ENCODE measurements at places on chromosomes 3 and 15. TPM values are rescaled to one million over a fixed set of nuclear protein-coding genes. Genes with fewer than 3 reads are reported as not detected.
A peak's percentile ranks its signal among the peaks of the same experiment; 100 is the strongest.

The HRH1 gene
- not detected for polyA plus RNA-seq

The SKOR1 gene
- not detected for polyA plus RNA-seq

The PLXNA1 gene
- polyA plus RNA-seq, result 0.27 TPM

The PXK gene
- polyA plus RNA-seq, result 26.3 TPM

The WDR49 gene
- polyA plus RNA-seq, result not detected

The GOLGA6B gene
- not detected for polyA plus RNA-seq

The KBTBD13 gene
- polyA plus RNA-seq, result not detected

The FYCO1 gene
- 0.95 TPM for polyA plus RNA-seq

The FMN1 gene
- not detected for polyA plus RNA-seq

DNA sequence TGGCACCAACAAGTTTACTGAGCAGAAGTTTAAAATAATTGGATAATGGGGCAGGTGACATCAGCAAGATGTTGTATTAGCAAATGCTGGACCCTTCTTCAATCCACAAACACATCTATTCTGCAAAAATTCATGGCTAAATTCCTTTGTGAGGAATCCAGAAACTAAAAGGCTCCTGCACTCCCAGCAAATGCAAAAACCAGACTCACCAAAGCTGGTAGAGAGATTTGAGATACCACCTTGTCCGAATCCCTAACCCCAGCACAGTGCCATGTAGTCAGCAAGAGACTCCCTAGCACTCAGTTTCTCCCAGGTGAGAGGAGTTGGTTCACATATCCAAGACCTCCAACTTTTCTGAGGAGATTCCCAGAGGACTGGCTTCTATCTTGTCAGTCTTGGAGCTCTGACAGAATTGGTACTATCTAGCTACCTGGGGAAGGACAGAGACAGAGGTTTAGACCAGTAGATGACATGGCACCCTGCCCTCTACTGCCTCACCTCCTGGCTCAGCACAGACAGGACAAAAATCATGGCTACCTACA is 21.8 kb downstream of the GREM1 start:
- DNase-seq, result no peak

GRCh38 chr3:120498556-120499346 is 48.0 kb upstream of the FSTL1 start:
- no peak for DNase-seq

GRCh38 chr3:184592371-184593219 is 31.0 kb downstream of the EPHB3 start:
- DNase-seq, result no peak

GRCh38 chr3:122555275-122556071 is 8.6 kb downstream of the PARP9 start:
- no peak for DNase-seq

GRCh38 chr3:73637042-73637441 is 12.3 kb upstream of the PDZRN3 start:
- DNase-seq, result no peak

DNA sequence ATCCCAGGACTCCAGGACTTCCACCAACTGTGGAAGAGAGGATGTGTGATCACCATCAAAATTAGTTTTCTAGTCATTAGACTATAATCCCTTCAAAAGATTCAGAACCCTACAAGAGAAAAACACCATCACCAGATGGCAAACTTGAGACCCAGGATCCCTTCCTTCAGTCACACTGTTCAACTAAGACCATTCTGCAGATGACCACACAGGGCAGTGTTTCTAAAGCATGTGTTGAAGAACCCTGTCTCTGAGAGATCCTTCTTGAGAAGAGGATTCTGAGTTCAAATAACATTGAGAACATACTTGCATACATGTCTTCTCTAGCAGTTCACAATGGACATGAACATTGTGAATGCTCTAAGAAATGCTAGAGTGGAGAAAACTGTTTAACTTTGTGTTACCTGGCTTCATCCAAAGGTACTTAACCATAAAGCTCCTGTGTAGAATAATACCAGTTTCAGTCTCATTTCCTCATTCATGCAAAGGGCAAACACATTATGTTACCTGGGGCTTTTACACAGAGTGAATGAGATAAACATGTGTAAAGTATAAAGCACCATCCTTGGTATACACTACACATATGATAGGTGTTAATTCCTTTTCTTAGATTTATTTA is 2.4 kb upstream of the ADGRG7 start:
- no peak for DNase-seq

DNA sequence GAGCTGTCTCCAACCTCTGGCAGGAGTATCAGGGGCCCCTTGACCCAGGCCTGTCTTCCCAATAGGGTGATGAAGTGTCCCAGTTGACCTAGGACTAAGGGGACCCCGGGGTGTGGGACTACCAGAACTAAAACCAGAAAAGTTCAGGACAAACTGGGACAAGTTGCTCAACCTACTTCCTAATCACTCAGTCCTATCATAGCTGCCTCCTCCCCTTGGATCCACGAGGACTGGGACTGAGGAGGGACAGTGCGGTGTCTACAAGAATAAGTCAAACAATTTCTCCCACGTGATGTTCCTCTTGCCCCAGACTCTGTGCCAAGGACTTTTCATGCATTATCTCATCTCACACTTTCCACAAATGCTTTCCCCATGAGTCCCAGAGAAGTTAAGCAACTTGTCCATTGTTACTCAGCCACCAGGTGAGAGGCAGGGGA is 49.4 kb upstream of the SLCO2A1 start:
- no peak for DNase-seq

- no peak for DNase-seq
Measured at GRCh38 chr3:41598402-41599126, 363.3 kb downstream of the ULK4 start.

DNA sequence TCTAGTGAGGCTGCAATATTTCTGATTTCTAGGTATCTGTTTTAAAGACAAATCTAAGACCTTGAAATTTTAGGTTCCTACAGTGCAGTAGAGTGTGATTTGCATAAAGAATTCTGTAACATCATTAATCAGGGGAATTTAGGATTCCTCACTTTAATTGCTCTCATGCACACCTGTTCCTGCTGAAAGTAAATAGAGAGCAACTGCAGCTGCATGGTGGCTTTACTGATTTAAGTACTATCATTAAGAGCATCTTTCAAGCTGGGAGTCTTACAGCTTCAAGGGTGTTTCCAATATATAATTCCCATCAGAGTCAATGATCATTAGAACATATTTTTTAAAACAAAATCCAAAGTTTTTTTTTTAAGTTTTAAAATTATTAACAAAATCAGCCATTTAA is 36.0 kb upstream of the C3orf70 start:
- no peak for DNase-seq

GRCh38 chr15:91032919-91033803 is 10.8 kb upstream of the VPS33B start:
- DNase-seq, result peak; percentile 47

GRCh38 chr3:136114421-136114820 is 81.7 kb downstream of the MSL2 start:
- DNase-seq, result no peak

GRCh38 chr3:103218146-103218545 is 783.3 kb downstream of the ZPLD1 start:
- DNase-seq, result no peak

DNA sequence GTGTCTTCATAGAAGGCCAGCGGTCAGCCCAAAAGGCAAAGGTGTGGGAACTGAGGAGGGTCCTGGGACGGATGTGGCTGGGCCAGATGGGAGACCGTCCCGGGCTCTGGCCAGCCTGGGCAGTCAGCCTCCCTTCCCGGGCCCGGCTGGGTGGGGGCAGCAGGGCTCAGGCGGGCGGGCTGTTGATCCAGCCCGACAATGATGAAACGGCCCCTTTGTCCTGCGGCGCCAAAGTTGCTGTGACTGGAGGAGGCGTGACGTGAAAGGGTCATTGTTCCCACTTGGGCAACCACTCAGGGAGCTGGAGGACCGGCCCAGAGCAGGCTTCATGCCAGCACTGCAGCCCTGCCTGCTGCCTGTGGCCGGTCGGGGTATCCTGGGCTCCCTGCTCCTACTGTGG is 16.5 kb downstream of the DUSP7 start:
- no peak for DNase-seq

GRCh38 chr3:64445109-64445943 is 220.1 kb upstream of the PRICKLE2 start:
- no peak for DNase-seq

DNA sequence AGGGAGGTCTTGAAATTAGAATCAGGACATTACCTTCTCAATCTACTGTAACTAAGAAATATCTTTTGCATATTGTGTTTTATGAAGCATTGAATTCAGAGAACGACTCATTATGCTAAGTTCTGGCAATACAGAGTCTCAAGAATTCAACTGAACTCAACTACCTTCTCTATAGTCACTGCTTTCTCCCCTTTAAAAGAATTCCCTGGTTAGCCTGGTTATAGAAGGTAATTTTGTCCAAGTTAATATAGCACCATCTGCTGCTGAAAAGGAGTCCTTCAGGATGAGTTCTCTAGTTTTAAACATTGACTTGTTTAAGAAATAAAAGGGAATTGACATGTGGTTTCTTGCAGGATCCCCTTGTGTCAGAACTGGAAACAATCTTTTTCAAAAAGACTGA is 60.2 kb downstream of the IL16 start:
- no peak for DNase-seq

DNA sequence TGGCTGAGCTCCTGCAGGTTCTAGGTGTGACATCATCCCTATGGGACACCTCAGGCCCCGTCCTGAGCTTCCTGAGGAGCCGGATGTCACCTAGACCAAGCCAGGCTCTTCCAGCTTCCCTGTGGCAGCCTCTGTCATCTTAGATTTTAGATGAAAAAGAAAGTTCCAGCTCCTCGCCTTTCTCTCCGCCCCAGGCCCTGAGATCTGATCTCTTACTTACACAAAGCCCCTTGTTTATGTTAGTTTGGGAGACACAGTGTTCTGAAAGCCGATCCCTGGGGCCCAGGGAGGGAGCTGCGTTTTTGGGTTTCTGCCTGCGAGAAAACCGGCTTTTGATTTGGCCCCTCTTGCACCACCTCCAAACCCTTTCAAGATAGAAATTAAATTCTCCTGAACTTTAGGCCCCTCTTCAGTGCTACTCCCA is 40.2 kb upstream of the FAM107A start:
- DNase-seq, result no peak

DNA sequence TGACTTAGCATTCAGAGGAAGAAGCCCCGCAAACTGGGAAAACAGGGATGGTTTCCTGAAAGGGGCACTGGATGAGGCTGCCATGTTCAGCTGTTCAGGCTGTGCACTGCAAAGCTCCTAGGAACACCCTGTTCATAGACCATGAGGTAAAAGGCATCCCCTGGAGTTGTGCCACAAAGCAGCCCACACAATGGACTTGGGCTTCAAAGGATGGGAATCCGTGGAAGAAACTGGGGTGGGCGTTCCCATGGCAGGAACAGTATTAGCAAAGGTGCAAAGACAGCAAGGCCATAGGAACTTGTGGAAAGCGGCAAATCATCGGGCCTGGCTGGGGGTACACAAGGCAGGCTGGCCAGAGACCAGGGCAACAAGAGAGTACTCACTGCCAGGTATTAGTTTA is 8.9 kb downstream of the OXTR start:
- DNase-seq, result no peak

DNA sequence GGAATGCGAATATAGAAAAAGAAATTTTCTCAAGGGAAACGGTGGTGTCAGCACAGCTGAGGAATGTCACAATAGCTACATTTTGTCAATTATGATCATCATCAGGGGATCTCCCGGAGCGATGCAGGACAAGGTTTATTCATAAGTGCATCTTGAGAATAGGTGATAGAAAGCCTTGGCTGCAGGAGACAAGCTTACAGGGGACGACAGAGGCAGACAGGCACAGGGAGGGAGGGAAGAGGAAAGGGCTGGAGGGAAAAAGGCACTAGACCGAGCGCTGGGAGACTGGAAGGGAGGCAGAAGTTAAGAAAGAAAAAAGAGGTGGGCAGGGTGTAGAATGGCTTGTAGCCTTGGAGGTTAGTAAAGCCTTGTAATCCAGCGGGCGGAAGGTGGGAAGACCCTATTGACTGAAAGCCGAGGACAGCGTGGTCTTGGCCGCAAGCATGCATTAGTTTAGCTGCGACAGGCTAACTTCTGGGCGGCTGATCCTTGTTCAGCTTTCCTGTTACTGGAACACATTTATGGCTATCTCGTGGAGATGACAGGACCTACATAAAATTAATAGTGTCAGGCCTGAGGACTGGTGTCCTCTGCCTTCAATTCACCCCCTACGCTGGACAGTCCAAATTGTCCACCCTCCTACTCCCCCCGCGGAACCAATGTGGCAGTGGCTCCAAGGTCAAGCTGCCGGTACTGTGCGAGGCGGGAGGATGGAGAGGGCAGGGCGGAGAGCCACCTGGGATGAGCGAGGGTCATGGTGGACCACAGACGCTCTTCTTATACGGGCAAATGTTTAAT is 1.4 kb upstream of the NECTIN3 start:
- DNase-seq, result no peak

DNA sequence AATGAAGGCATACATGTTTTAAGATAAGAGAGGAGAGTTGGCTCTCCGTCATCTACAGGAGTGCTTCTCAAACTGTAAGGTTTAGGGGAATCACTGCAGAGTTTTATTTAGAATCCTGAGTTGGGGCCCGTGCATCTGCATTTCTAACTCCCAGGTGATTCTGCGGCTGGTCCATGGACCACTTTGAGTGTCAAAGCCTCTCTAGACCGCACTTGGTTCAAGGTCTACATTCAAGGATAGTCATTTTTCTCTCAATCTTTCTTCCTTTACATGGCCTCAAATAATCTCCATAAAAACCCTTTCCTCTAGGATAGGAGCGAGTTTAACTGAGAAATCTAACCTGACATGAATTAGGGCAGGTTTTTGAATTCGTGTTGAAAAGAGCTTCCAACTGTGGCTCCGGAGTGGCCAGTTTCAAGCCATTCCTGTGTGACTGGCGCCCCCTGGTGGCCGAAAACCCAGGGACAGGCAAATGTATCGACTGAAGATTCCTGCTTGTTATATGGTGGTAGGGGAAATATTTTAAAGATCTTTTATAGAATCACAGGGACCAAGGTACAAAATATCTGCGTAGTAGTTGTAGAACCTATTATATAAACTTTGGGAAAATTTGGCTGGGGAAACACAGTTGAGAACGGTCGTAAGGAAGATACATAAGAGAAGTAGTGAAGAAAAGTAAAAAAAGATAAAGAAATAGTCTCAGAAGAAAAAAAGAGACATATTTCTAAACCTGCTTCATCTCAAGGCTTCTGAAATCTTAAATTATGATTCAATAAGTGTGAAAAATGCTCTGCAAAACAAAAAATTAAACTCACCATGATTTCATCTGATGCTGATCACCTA is 11.9 kb downstream of the GABRR3 start:
- DNase-seq, result peak; percentile 86

GRCh38 chr3:73508330-73508954 is 116.3 kb downstream of the PDZRN3 start:
- peak; percentile 15 for DNase-seq

- DNase-seq, result no peak
Measured at GRCh38 chr3:59101231-59101736, 51.5 kb upstream of the CFAP20DC start.

- DNase-seq, result no peak
Measured at GRCh38 chr3:69915726-69916125, 83.8 kb upstream of the SAMMSON start.
